Fibroblast of lung (primary cell): ENCODE measurements at places on chromosomes 4 and X. TPM values are rescaled to one million over a fixed set of nuclear protein-coding genes. Genes with fewer than 3 reads are reported as not detected.

Gene GAGE12J
- total RNA-seq = not detected in 2 replicates

DNA sequence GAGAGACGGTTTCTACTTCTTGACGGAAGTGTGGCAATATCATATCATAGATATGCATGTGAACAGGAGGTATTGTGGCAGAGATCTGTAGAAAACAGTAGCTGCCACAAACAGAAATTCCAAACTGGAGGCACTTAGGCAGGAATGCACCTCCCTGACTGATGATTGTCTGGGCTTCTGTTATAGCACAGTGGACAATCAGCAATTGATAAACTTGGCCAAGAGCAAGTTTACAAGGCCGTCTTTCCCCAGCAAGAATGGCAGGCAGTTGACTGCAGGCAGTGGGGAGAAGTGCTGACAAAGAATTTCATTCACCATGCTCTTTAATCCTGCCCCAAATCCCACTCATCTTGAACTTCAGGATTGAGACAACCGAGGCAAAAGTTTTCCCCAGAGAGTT is 114.4 kb upstream of the STOX2 start:
- DNase-seq = no peak

- DNase-seq = no peak
Observed at GRCh38 chr4:109996526-109996925, 83.8 kb downstream of the EGF start.

DNA sequence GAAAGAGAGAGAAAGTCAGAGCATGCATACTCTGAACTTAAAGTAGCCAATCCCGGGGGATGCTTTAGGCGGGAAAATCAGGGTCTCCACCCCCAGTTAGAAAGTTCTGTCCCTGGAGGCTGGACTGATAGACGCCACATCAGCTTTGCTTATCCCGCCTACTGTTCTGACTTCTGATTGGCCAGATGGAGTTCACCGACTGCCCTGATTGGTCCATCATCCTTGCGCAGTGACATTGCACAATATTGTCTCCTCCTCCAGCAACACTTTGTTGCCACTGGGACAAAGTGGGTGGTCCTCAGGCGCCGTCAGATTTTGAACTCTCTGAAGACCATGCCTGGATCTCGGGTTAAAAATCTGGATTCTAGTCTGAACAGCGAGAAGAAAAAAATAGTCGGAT is 50.3 kb downstream of the SSX3 start:
- DNase-seq = no peak

GRCh38 chrX:84168095-84168494 is 19.9 kb downstream of the RPS6KA6 start:
- DNase-seq = peak; percentile 70
